ENCODE measurements at places on chromosomes 7 and 10.

- no peak for DNase-seq
Observed at GRCh38 chr7:41931263-41931646, 228.4 kb upstream of the INHBA start.

GRCh38 chr7:69402696-69403095 is 195.6 kb upstream of the AUTS2 start:
- no peak for DNase-seq

GRCh38 chr10:122326385-122326784 is 48.1 kb upstream of the PLEKHA1 start:
- DNase-seq: no peak

DNA sequence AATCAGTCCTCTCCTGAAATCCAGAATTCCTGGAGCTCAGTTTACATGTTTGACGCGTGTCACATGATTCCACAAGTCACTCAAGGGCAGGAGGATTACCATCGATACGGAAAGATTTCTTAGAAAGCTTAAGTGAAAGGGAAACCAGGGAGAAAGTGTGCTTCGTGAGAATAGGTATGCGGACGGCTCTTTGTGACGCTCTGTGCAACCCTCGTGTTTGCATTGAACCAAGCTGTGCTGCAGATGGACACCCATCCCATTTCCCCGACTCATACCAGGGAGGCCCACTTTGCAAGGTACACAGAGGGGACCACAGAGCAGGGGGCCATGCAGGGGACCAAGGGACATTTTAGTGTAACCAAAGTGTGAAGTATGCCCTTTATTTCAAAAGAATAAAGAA is 43.2 kb downstream of the IKZF1 start:
- no peak for DNase-seq

DNA sequence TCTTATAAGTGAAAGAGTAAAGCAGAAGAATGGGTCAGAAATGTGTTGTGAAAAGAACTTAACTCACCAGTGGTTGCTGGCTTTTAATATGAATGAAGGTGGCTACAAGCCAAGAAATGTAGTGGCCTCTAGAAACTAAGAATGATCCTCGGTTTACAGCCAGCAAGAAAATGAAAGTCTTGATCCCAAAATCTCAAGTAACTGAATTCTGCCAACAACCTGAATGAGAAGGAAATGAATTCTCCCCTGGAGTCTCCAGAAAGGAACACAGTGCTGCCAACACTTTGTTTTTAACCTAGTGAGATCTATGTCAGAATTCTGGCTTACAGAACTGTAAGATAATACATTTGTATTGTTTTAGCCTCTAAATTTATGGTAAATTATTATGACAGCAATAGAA is 193.0 kb downstream of the FZD1 start:
- DNase-seq: no peak

GRCh38 chr10:62735464-62736167 is 68.9 kb upstream of the ADO start:
- DNase-seq: no peak

DNA sequence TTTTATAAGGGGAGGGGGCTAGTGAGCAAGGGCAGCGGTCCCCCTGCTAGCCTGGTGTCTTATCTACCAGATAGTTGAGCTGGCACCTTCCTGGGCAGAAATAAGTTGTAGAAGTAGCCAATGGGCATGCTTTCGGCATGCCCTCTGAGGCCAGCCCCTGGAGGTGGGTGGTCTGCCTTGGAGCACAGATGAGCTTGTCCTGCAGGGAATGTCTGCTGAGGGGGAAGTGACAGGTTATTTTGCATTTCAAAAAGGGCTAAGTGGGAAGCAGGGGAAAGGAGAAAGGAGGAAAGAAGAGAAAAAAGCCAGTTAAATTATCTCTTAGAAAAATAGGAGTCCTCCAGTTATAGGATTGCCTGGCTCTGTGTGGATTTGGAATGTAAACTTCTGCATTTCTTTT is 88.9 kb downstream of the GPR26 start:
- no peak for DNase-seq

GRCh38 chr10:94315975-94316464 is 46.7 kb downstream of the NOC3L start:
- no peak for DNase-seq

GRCh38 chr10:98353170-98353569 is 61.8 kb downstream of the PYROXD2 start:
- DNase-seq: no peak

- no peak for DNase-seq
Observed at GRCh38 chr10:13311177-13311575, 11.3 kb upstream of the PHYH start.

Measured in Right ventricle myocardium superior (tissue), 1 donor.